Uterus (tissue), 4 donors: ENCODE measurements at places on chromosomes 3 and 15. TPM values are rescaled to one million over a fixed set of nuclear protein-coding genes. Genes with fewer than 3 reads are reported as not detected.

DNA sequence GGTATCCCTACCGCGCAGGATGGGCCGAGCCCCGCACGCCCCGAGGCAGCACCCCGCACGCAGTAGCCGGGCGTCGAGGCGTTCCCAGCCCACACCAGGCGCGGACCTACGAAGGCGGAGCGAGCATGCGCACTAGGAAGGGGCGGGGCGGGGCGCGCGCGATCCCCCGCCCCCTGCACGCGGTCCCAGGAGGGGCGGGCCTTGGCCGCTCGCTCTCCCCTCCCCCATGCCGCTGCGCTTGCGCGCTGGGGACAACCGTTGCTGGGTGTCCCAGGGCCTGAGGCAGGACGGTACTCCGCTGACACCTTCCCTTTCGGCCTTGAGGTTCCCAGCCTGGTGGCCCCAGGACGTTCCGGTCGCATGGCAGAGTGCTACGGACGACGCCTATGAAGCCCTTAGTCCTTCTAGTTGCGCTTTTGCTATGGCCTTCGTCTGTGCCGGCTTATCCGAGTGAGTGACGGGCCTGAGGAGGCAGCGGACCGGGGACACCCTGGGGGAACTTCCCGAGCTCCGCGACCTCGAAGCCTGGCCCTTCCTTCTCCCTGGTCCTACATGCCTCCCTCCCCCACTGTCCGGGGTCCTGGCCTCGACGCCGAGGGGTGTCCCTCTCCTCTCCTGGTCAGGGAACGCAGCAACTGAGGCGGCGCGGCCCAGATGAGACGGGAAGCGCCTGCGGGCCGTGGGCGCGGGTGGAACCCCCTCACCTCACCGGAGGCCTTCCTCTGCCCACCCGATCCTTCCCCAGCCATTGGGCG lies at the start of gene SPESP1:
TSS of gene SPESP1 (plus strand) at position 258 of the 755 bp plus-strand sequence. CDS start at position 387, 129 bp downstream.
- no peak within 1 kb of the TSS for H3K4me3 ChIP-seq
- H3K27me3 ChIP-seq = no peaks in the 10 kb centered on the region
- no peak within 1 kb of the TSS for H3K27ac ChIP-seq
- H3K36me3 ChIP-seq = no peaks in the 10 kb centered on the region

ARL14 gene
- total RNA-seq = not detected

MEX3B gene
- total RNA-seq = 27.7 TPM

DNA sequence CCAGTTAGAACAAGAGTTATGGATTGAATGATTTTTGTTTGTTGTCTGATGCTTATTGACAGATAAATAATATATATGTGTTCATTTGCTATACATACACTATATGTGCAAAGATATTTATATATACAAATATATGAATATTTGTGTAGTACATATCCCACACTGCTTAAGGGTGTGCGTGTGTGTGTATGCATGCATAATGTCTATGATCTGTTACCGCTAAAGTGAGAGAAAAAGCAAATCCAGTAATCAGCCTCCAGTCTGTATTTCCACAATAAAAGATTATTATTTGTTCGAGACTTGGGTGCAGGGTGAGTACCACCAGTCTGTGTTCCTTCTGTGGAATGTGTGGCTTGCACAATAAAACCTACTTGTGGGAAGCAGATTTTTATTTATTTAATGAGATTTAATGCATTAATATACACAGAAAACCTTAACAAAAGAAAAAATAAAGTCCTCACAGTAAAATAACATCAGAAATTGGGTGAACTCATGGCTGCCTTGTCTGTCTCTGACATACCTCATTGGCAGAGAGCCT lies 366.0 kb upstream of the TBL1XR1 start:
- H3K27ac ChIP-seq = no peak overlapping the region
- no peaks in the 10 kb centered on the region for H3K27me3 ChIP-seq
- no peaks in the 10 kb centered on the region for H3K4me1 ChIP-seq
- H3K36me3 ChIP-seq = no peaks in the 10 kb centered on the region
- no peak overlapping the region for H3K4me3 ChIP-seq

- no peaks in the 10 kb centered on the region for H3K36me3 ChIP-seq
- H3K27ac ChIP-seq = no peak overlapping the region
- no peak for DNase-seq
- no peaks in the 10 kb centered on the region for H3K27me3 ChIP-seq
- H3K4me3 ChIP-seq = no peak overlapping the region
These were observed 171.0 kb downstream of the EPHA3 start for GRCh38 chr3:89278302-89279025.

PLSCR5 gene
- total RNA-seq = not detected

LOXL1 gene
- 24.2 TPM for total RNA-seq
